Activated CD4-positive, alpha-beta T cell treated with anti-CD3 and anti-CD28 coated beads, Interleukin-2, amount 10 ng/mL, durations not matched to agents 7 days and 5 days (primary cell): ENCODE measurements at places on chromosomes 1 and 21. TPM values are rescaled to one million over a fixed set of nuclear protein-coding genes. Genes with fewer than 3 reads are reported as not detected.

SKI gene
- total RNA-seq, result 62.0 TPM

DNA sequence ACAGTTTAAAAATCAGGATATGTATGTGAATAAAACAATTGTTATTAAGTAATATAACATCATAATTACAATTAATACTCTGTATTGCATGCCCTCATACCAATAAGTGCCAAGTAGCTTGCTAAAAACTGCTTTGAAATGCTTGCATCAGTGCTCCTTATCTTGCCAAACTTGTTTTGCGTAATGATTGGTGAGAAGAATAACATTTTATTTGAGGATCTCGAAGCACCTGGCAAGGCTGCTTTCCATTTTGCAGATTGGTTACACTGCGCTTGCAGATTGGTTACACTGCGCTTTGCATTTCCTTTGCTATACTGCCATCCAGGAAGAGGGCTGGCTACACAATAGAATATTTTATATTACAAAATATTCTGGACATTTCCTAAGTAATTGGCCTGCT lies 1.7 kb upstream of the PBX1 start:
- no peak for DNase-seq
- H3K4me1 ChIP-seq, result peaks cover 6% of the 10 kb centered on the region
- no peak overlapping the region for H3K27ac ChIP-seq
- H3K4me3 ChIP-seq, result no peak overlapping the region

DNA sequence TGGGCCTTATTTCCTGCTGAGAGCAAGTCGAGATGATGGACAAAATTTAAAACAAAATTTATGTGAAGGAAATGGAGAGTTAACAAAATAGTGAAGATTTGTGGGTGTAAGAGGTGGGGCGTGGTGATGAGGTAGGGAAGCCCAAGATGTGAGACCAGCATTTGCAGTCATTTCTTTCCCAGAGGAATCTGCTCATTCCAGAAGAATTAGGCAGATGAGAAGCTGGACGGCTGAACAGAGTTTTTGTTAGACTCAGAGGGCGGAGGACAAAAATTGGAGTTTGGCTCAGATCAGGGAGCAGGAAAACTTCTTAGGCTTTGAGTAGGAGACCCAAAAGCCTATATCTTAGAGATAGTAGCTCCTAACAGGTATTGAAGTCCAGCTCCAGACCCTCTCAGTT lies 65.3 kb downstream of the CAMTA1 start:
- DNase-seq, result no peak
- no peak overlapping the region for H3K27ac ChIP-seq
- peaks cover 20% of the 10 kb centered on the region for H3K36me3 ChIP-seq
- H3K27me3 ChIP-seq, result no peaks in the 10 kb centered on the region

- DNase-seq, result peak; percentile 49
- H3K4me1 ChIP-seq, result peaks cover 44% of the 10 kb centered on the region
- H3K4me3 ChIP-seq, result no peak overlapping the region
- H3K36me3 ChIP-seq, result peaks cover 55% of the 10 kb centered on the region
- H3K27me3 ChIP-seq, result no peaks in the 10 kb centered on the region
These were observed 7.6 kb downstream of the TTF2 start for GRCh38 chr1:117067533-117068370.

GRCh38 chr1:201759194-201759815 lies 69.7 kb upstream of the IPO9 start:
- peaks cover 19% of the 10 kb centered on the region for H3K27me3 ChIP-seq
- H3K4me3 ChIP-seq, result no peak overlapping the region
- no peaks in the 10 kb centered on the region for H3K36me3 ChIP-seq
- no peak for DNase-seq

DNA sequence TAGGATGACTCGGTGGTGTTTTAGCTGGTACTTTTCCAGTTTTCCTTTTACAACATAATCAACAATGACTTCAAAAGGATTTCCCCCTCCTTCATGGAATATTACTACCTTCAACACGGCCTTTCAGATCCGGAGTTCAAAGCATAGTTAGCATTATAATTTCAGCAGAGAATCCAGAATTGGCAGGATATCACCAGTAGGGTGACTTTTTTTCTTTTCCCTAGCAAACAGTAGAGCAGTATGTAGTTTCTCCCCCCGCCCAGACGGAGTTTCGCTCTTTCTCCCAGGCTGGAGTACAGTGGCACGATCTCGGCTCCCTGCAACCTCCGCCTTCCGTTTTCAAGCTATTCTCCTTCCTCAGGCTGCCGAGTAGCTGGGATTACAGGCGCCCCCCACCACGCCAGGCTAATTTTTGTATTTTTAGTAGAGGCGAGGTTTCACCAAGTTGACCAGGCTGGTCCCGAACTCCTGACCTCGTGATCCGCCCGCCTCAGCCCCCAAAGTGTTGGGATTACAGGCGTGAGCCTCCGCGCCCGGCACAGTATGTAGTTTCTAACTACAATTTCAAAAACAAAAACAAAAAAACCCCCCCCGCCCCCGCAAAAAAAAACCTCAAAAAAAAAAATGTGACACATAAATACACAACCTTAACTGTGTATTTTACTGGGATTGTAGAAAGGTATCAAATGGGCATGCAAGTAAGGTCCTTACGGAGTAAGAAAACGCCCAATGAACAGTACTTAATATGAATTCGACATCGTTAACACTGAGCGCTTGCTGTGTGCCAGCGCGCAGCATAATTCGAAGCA lies 1.5 kb upstream of the COX20 start:
- H3K4me1 ChIP-seq, result peaks cover 38% of the 10 kb centered on the region
- DNase-seq, result peak; percentile 47
- peaks cover 26% of the 10 kb centered on the region for H3K36me3 ChIP-seq
- no peaks in the 10 kb centered on the region for H3K27me3 ChIP-seq

DNA sequence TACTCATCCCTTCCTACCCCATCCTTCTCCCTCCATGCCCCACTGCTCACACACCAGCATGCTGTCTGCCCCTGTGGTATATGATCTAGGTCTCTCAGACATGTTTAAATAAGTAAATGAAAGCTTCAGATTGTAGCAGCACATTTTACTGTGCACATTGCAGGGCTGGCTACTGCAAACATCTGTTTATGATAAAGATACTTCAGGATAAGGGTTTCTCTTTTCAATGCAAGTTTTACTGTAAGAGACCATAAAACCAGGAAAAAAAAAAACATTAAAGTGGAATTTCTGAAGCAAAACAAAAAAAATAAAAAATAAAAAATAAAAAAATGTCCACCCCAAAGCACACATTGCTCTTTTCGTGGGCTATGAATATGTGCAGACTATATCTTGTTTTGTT lies 184.4 kb downstream of the USH2A start:
- H3K4me1 ChIP-seq, result no peaks in the 10 kb centered on the region
- no peak overlapping the region for H3K4me3 ChIP-seq
- no peak overlapping the region for H3K27ac ChIP-seq
- DNase-seq, result no peak

GRCh38 chr1:91092503-91092902 lies 70.7 kb upstream of the ZNF644 start:
- no peaks in the 10 kb centered on the region for H3K36me3 ChIP-seq
- H3K27ac ChIP-seq, result no peak overlapping the region
- H3K4me1 ChIP-seq, result no peaks in the 10 kb centered on the region
- DNase-seq, result no peak
- no peak overlapping the region for H3K4me3 ChIP-seq
- H3K27me3 ChIP-seq, result peaks cover 14% of the 10 kb centered on the region

TSACC gene
- 0.89 TPM for total RNA-seq

GRCh38 chr1:206678490-206678889 lies 6.2 kb upstream of the MAPKAPK2 start:
- no peaks in the 10 kb centered on the region for H3K36me3 ChIP-seq
- no peak overlapping the region for H3K4me3 ChIP-seq
- H3K27ac ChIP-seq, result no peak overlapping the region

GRCh38 chr1:84737590-84737989 lies 47.3 kb upstream of the SSX2IP start:
- peaks cover 13% of the 10 kb centered on the region for H3K27me3 ChIP-seq
- no peaks in the 10 kb centered on the region for H3K36me3 ChIP-seq
- DNase-seq, result no peak
- no peaks in the 10 kb centered on the region for H3K4me1 ChIP-seq
- no peak overlapping the region for H3K27ac ChIP-seq

KRTAP19-1 gene
- not detected for total RNA-seq

GRCh38 chr1:31102501-31102950 lies 37.0 kb upstream of the PUM1 start:
- no peaks in the 10 kb centered on the region for H3K36me3 ChIP-seq
- H3K4me3 ChIP-seq, result no peak overlapping the region
- DNase-seq, result no peak
- no peaks in the 10 kb centered on the region for H3K4me1 ChIP-seq
- no peaks in the 10 kb centered on the region for H3K27me3 ChIP-seq

RAD54L gene
- total RNA-seq, result 46.7 TPM

IVL gene
- not detected for total RNA-seq

GABRD gene
- not detected for total RNA-seq

RBM11 gene
- 1.8 TPM for total RNA-seq

SAMD13 gene
- 0.23 TPM for total RNA-seq

AKR7A3 gene
- 0.52 TPM for total RNA-seq

DNA sequence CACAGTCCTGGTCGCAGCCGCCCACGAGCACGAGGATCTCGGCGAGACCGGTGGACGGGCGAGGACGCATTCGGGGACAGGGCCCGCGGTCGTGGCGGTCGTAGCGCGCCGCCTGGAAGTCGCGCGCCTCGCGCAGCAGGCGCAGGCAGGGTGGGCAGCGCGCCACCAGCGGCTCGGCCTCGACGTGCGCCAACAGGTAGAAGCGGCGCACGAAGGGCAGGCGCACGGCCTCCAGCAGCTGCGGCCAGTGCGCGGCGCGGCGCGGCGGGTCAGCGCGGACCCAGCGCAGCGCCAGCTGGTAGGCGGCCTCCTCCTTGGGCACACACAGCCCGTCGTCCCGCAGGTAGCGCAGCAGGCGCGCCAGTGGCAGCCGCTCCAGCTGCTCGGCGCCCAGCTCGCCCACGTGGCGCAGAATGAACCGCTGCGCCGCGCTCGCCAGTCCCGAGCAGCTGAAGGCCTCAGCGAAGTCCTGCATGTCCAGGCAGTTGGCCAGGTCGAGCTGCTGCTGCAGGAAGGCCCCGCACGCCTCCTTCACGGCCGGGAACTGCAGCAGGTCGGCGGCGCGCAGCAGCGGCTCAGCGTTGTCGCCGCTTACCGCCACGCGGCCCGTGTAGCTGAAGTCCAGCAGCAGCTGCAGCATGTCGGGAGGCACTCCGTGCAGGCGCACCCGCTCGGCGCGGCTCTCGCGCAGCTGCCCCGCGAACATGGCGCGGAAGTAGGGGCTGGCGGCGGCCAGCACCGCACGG lies 573 bp downstream of the KLHL21 start:
- H3K36me3 ChIP-seq, result peaks cover 18% of the 10 kb centered on the region
- peaks cover 35% of the 10 kb centered on the region for H3K4me1 ChIP-seq
- no peaks in the 10 kb centered on the region for H3K27me3 ChIP-seq
- DNase-seq, result peak; percentile 18
- peak overlapping the region; percentile 86 for H3K4me3 ChIP-seq

DNA sequence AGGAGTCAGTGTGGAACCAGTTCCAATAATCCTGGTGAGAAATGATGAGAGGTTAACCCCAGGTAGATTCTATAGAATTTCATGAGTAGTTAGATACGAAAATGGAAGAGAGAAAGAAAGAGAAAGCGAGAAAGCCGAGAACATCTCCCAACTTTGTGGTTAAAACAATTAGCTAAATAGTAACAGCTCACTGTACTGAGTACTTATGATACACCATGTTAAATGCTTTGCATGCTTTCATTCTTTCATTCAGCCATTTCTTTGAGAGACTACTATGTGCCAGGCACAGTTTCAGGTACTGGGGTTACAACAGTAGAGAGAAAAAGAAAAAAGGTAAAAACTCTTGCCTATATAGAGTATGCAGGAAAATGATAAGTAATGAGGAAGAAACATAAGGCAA lies 109.7 kb upstream of the SYT6 start:
- DNase-seq, result no peak
- H3K4me1 ChIP-seq, result no peaks in the 10 kb centered on the region
- H3K36me3 ChIP-seq, result no peaks in the 10 kb centered on the region
- H3K27ac ChIP-seq, result no peak overlapping the region

- peaks cover 10% of the 10 kb centered on the region for H3K4me1 ChIP-seq
- DNase-seq, result peak; percentile 12
- H3K27ac ChIP-seq, result peak overlapping the region; percentile 42
- peaks cover 6% of the 10 kb centered on the region for H3K36me3 ChIP-seq
- H3K27me3 ChIP-seq, result no peaks in the 10 kb centered on the region
- no peak overlapping the region for H3K4me3 ChIP-seq
These were observed 90.9 kb upstream of the PGD start for GRCh38 chr1:10308001-10308400.

DNA sequence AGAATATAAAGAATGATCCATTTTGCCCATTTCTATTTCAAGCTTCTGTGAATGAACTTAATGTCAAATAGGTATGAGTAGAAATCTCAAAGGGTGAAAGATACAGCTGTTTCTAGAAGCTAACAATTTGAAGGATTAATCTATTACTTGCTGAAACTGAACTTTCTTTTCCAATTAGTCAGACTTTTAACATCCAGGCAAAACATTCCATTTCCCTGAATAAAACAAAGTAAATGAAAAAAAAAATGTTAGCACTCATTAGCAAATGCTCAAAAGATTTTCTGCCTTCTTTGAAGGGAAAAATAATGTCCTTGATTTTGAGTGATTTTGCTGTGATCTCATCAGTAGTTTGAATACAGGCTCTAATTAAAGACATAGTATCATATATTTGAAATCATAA lies 447.6 kb upstream of the PRMT6 start:
- H3K27me3 ChIP-seq, result no peaks in the 10 kb centered on the region
- DNase-seq, result no peak
- no peaks in the 10 kb centered on the region for H3K36me3 ChIP-seq

- no peak overlapping the region for H3K27ac ChIP-seq
- H3K4me1 ChIP-seq, result no peaks in the 10 kb centered on the region
- H3K36me3 ChIP-seq, result peaks cover 42% of the 10 kb centered on the region
- peak; percentile 34 for DNase-seq
- H3K4me3 ChIP-seq, result no peak overlapping the region
These were observed 9.9 kb downstream of the SNRPE start for GRCh38 chr1:203871114-203871880.

DNA sequence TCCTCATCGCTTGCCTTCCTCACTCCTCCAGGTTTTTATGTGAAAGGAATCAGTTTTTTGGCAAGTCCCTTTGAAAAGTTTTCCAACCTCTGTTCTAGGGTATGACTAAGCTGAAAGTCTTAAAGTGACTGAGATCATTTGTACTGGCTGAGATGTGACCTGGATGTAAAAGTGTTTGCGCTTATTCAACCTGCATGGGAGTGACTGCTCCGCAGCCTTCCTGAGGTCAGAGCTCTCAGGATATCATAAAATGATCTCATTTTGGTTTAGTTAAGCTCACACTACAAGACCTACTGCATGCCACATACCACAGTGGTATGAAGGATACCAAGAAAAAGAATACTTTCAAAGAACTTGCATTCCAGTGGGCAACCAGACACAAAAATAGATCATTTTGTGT lies 29.8 kb upstream of the TADA1 start:
- no peaks in the 10 kb centered on the region for H3K36me3 ChIP-seq
- H3K27ac ChIP-seq, result peak overlapping the region; percentile 84
- DNase-seq, result peak; percentile 27
- H3K4me3 ChIP-seq, result no peak overlapping the region
- peaks cover 41% of the 10 kb centered on the region for H3K4me1 ChIP-seq
- H3K27me3 ChIP-seq, result peaks cover 2% of the 10 kb centered on the region

GRCh38 chr1:31814041-31814511 lies 1.7 kb downstream of the SPOCD1 start:
- H3K27ac ChIP-seq, result no peak overlapping the region
- peaks cover 14% of the 10 kb centered on the region for H3K4me1 ChIP-seq
- no peak overlapping the region for H3K4me3 ChIP-seq
